ENCODE measurements at places on chromosomes 16 and 17.

- DNase-seq, result no peak
Observed at GRCh38 chr17:5179003-5179402, 12.7 kb downstream of the ZNF594 start.

DNA sequence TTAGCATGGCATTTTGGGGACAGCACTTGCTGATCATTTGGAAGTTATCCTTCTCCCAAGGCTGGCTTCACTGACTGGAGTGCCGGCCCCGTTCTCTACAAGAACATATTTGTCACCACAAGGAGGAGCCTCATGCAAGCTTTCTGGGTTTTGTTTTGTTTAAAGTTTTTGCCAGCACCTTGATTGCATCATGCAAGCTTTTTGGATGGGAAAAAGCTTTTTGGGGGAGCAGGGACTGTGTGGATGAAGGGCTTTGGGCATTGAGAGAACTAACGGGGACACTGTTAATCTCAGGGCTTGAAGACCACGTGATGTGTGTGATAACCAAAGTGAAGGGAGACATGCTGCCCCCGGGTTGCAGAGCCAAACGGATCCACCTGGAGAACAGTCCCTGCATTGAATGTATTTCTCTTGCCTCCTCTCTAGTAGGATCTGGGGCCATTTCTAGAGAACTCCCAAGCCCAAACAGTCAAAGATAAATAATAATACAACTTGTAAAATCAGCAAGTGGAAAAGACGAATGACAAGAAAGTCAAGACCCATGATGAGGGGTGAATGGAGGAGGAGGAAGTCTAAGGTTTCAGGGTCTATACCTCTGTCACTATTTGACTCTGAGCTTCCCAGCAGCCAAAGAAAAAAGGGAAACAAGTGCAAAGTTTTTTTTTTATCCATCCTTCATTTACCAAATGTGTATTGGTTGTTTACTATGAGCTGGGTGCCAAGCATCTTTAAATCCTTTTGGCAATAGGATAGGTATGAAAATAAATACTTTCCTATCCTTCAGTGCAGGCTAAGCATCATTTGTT, 17.2 kb downstream of the TMEM114 start:
- no peak for DNase-seq

DNA sequence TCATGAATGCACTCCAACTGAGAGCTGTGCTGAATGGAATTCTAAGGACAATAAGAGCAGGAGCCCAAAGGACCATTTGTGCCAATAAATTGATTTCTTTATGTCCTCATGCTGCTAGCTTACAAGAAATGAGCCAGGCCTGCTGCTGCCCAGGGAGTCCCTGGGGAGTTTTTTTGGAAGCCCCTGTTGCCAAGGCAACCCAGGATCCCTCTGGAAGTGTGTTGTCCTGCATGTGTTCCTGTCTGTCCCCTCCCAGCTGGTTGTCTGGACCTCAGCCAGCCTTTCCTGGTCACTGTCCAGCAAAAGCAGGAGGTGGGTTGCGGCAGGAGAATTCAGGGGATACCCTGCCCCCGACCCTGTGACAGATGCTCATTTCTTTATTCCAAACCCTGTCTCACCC, 51.0 kb upstream of the GPRC5B start:
- DNase-seq, result no peak

DNA sequence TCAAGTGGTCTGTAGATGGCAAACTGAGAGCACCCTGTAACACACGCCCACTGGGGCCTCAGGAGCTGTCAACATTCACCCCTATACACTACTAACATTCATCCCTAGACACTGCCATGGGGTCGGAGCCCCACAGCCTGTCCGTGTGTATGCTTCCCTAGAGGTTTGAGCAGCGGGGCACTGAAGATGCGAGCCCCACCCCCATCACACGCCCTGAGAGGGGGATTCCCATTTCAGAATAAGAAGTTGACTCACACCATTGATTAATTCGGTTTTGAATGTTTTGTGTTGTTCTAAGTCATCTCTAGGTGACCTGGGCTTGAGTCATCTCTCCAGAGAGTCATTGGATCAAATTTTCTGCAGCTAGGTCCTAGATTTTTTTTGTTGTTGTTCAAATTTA, 37.3 kb upstream of the MMD start:
- peak; percentile 26 for DNase-seq

DNA sequence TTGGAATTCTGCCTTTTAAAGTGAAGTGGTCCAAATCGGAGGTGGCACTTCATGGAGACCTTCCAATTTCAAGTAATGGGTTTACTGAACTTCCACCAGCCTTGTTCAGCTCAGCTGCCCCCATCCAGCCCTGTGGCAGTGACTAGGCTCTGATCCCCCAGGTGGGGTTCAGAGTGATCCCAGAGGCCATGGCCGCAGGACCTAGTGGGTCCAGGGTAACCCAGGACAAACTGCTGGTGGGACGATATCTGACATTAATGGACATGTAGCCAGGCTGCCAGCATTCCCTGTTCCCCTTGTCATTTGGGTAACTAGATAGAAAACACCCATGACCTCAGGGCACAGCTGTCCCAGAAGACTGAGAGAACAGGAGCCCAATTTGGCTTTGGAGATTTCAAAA, 209.9 kb downstream of the GSG1L start:
- no peak for DNase-seq

- peak; percentile 78 for DNase-seq
Observed at GRCh38 chr17:58317421-58318064, 11.1 kb downstream of the TSPOAP1 start.

DNA sequence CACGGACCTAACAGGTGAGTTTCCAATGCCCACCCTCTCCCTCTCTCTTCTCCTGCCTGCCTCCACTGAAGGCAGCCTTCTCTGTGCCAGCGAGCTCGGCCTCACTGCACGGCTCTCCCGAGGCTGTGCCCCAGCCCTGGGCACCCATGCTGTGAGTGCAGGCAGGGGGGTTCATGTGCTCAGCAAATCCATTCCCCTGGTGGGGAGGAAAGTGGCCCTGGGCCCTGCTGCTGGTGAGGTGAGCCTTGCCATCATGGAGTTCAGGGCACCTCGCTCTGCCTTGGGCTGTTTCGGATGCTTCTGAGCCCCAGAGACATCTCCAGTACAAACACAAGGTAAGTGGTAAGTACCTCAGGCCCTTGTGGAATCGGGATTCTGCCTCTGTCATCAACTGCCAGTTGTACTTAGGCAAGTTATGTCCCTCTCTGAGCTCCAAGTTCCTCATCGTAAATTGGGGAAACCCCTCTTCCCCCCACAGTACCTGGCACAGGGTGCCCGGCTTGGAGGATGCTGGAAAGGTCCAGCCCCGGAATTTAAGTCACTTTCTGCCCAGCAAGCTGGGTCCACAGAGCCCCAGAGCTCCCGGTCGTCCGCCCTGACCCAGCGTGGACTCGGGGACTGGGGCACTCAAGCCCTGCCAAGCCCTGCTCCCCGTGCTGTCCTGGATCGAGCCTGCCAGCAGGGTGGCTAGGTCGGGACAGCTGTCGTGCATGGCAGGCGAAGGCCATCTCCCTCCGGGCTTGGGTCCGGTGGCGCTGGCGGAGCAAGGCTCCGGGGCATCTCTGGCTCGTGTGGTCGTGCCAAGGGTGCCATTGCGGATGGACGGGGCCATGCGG, 684 bp upstream of the NUDT16L1 start:
- DNase-seq, result no peak
